ENCODE measurements at places on chromosomes 12 and 14. TPM values are rescaled to one million over a fixed set of nuclear protein-coding genes. Genes with fewer than 3 reads are reported as not detected.

DNA sequence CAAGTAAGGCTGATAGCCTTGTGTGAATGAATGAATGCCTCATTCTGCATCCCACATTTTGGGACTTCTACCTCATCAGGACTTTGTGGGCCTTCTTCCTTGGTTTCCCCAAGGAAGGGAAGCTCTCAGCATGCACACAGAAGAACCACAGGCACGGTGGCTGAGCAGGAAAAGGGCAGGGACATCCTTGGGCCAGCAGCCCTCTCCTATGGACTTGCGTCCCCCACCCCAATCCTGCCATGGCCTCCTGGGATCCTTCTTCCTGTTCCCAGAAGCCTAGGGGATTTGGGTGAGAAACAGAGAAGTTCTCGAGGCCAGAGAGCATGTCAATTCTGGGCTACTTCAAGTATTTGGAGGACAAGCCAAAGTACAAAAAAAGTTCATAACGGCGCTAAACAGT, 69.7 kb downstream of the LGMN start:
- peaks cover 26% of the 10 kb centered on the region for H3K36me3 ChIP-seq
- no peak overlapping the region for H3K4me3 ChIP-seq
- H3K4me1 ChIP-seq: peaks cover 5% of the 10 kb centered on the region
- no peak overlapping the region for H3K27ac ChIP-seq

GRCh38 chr14:52961060-52961639, 10.3 kb upstream of the FERMT2 start:
- no peaks in the 10 kb centered on the region for H3K27me3 ChIP-seq
- no peak for DNase-seq
- H3K4me1 ChIP-seq: peaks cover 11% of the 10 kb centered on the region
- H3K27ac ChIP-seq: no peak overlapping the region

- H3K27ac ChIP-seq: no peak overlapping the region
- H3K4me3 ChIP-seq: no peak overlapping the region
- H3K27me3 ChIP-seq: no peaks in the 10 kb centered on the region
- peaks cover 3% of the 10 kb centered on the region for H3K4me1 ChIP-seq
- no peak for DNase-seq
These were observed 23.9 kb downstream of the IFNG-AS1 start for GRCh38 chr12:68013181-68013580.

GRCh38 chr12:62347922-62348650, 87.9 kb downstream of the USP15 start:
- DNase-seq: no peak
- H3K27me3 ChIP-seq: no peaks in the 10 kb centered on the region
- no peaks in the 10 kb centered on the region for H3K4me1 ChIP-seq

GRCh38 chr14:75499084-75499875, 23.0 kb upstream of the BATF start:
- peaks cover 13% of the 10 kb centered on the region for H3K27me3 ChIP-seq
- H3K4me1 ChIP-seq: no peaks in the 10 kb centered on the region
- peak; percentile 38 for DNase-seq
- no peak overlapping the region for H3K27ac ChIP-seq

DNA sequence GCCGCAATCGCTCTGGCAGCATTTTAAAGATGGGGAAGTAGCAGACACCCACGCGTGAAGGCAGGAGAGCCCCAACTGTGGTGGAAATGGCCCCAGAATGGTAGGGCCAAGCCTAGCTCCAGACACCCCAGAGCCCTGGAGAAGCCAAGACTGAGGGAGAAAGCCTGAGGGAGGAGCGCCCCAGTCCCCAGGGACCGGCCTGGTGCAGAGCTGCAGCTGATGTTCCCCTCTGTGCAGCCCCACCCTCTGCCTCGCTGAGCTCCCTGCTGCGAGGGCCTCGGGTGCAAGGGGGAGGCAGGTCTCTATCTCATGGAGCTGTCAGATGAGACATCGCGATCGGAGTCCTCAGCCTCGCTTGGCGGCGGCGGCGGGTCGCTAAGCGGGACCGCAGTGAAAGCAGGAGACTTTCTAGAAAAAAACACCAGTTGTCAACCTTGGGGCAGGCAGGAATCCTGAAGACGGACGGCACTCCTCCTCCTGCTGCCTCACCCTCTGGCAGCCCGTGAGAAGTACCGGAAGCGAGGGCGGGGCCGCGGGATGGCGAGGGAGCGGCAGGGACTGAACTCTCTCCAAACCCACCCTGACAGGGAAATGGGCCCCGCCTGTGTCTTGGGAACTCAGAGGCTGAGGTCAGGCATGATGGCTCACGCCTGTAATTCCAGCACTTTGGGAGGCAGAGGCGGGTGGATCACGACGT, 6.0 kb downstream of the GAPDH start:
- peak overlapping the region; percentile 62 for H3K4me3 ChIP-seq
- peak; percentile 95 for DNase-seq
- H3K27ac ChIP-seq: peak overlapping the region; percentile 98
- H3K4me1 ChIP-seq: peaks cover 50% of the 10 kb centered on the region
- H3K36me3 ChIP-seq: peaks cover 19% of the 10 kb centered on the region
- H3K27me3 ChIP-seq: no peaks in the 10 kb centered on the region

GRCh38 chr12:71710276-71711125, 24.6 kb downstream of the TMEM19 start:
- H3K4me1 ChIP-seq: peaks cover 9% of the 10 kb centered on the region
- no peak overlapping the region for H3K4me3 ChIP-seq
- H3K27ac ChIP-seq: no peak overlapping the region
- H3K36me3 ChIP-seq: peaks cover 6% of the 10 kb centered on the region
- H3K27me3 ChIP-seq: no peaks in the 10 kb centered on the region

DNA sequence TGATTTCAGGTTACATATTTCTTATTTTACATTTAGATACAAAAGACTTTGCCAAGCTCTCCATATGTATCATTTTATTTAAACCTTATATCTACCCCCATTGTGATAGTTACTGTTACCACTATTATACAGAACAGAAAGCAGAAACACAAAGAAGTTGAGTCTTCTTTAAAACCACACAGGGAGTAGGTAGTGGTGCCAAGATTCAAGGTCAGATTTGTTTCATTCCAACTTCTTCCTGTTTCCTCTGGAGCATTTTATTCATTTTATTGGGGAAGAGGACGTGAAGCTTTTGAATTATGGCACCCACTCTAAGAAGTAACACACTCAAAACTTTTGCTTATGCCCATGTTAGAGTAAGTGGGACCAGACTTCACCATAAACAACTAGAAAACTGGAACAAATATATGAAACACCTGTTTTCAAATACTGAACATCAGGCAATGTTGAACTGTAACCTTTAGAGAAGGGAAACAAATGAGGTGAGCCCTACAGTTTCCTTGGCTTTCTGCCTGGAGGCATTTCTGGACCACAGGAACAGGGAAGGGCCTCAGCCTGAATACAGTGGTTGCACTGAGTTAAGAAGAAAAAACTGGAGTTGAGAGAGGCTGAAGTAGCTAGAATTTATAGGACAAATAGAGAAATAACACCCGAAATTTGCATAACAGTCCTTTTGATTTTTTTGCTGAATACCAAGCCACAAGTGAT, 160.4 kb upstream of the SSTR1 start:
- H3K27ac ChIP-seq: no peak overlapping the region
- H3K4me3 ChIP-seq: no peak overlapping the region
- no peaks in the 10 kb centered on the region for H3K36me3 ChIP-seq
- H3K27me3 ChIP-seq: no peaks in the 10 kb centered on the region
- no peak for DNase-seq
- H3K4me1 ChIP-seq: no peaks in the 10 kb centered on the region

- no peaks in the 10 kb centered on the region for H3K36me3 ChIP-seq
- H3K4me1 ChIP-seq: peaks cover 2% of the 10 kb centered on the region
- no peak overlapping the region for H3K4me3 ChIP-seq
- no peak for DNase-seq
- H3K27ac ChIP-seq: no peak overlapping the region
These were observed 12.8 kb downstream of the ZFHX2 start for GRCh38 chr14:23538785-23539184.

DNA sequence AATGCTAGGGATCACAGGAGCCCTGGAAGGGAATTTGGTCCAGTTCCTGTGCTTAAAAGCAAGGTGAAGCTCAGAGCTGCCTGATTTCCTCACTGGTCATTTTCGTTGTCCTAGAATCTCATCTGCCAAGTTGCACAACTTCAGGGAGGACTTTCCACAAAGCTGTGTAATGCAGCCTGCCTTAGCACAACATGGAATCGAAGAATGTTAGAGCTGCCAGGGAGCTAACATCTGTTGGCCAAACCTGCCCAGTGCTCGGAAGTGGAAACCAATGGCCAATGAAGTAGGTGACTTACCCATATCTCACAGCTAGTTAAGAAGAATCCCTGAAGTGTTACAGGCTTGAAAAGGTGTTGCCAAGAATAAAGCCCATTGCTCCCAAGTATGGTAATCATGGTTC, 79.9 kb upstream of the SSTR1 start:
- no peaks in the 10 kb centered on the region for H3K27me3 ChIP-seq
- H3K4me3 ChIP-seq: no peak overlapping the region
- DNase-seq: no peak
- H3K27ac ChIP-seq: no peak overlapping the region
- no peaks in the 10 kb centered on the region for H3K36me3 ChIP-seq

GRCh38 chr12:2877953-2878732, 1.1 kb downstream of the RHNO1 start:
- DNase-seq: no peak
- peaks cover 18% of the 10 kb centered on the region for H3K4me1 ChIP-seq
- no peaks in the 10 kb centered on the region for H3K36me3 ChIP-seq
- peak overlapping the region; percentile 98 for H3K27ac ChIP-seq

DNA sequence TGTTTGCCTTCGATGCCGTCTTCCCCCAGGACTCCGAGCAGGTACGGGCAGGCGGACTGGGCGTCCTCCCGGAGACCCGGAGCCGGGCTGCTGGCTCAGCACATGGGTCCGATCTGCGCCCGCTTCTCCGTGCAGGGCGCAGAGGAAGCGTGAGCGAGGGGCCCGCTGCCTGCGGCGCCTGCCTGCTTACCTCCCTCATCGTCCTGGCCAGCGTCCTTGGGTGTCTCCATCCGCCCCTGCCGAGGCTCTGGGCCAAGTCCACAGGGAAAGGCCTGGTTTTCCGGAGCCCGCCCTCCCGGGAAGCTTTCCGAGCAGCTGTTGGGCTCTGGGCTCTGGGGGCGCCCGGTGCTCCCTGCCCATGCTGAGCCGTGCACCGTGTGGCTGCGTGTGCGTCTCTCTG, 33.5 kb downstream of the KIF26A start:
- H3K27me3 ChIP-seq: no peaks in the 10 kb centered on the region
- H3K36me3 ChIP-seq: no peaks in the 10 kb centered on the region
- no peak overlapping the region for H3K27ac ChIP-seq
- H3K4me3 ChIP-seq: no peak overlapping the region
- no peak for DNase-seq
- H3K4me1 ChIP-seq: no peaks in the 10 kb centered on the region

DNA sequence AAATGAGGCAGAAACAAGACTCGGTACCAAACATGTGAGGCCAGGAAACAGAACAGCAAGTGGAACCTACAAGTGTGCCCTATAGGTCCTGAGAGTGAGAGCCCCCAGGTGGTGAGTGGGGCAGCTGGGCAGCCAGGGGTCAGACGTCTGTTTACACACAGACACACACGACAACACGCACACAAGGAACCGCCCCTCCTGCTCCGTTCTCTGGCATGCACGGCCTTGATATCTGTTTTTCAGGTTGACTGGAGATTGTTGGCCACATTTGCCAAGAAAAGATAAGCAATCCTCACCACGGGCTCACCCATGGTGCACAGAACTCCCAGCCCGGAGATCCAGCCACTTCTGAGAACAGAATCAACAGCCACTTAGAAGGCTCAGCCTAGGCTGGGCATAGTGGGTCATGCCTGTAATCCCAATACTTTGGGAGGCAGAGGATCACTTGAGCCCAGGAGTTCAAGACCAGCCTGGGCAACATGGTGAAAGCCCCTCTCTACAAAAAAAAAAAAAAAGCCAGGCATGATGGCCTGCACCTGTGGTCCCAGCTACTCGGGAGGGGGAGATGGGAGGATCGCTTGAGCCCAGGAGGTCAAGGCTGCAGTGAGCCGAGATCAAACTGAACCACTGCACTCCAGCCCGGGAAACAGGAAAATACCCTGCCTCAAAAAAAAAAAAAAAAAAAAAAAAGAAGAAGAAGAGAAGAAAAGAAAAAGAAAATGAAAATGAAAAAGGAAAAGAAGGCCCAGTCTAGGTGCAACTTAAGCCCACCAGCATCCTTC, 19.4 kb upstream of the EIF5 start:
- H3K4me3 ChIP-seq: no peak overlapping the region
- no peak overlapping the region for H3K27ac ChIP-seq
- H3K4me1 ChIP-seq: no peaks in the 10 kb centered on the region

DNA sequence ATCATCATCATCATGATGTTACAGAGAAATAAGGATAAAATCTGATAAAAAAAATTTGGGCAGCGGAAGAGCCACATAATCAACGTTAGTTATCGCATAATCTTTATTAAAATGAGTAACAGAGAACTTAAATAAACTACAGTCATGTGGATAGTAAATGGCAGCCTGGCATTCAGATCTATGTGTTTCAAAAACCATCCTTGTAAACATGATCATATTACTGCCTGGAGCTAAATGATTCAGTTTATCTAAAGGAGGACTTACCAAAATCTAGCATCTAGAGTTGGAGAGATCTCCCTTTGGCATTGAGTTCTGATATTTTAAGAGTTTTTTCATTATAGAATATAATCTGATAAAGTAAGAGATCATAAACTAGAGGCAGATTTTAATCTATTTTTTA, 200.1 kb upstream of the MGAT4C start:
- H3K27me3 ChIP-seq: no peaks in the 10 kb centered on the region
- no peaks in the 10 kb centered on the region for H3K4me1 ChIP-seq
- no peaks in the 10 kb centered on the region for H3K36me3 ChIP-seq
- H3K4me3 ChIP-seq: no peak overlapping the region

DNA sequence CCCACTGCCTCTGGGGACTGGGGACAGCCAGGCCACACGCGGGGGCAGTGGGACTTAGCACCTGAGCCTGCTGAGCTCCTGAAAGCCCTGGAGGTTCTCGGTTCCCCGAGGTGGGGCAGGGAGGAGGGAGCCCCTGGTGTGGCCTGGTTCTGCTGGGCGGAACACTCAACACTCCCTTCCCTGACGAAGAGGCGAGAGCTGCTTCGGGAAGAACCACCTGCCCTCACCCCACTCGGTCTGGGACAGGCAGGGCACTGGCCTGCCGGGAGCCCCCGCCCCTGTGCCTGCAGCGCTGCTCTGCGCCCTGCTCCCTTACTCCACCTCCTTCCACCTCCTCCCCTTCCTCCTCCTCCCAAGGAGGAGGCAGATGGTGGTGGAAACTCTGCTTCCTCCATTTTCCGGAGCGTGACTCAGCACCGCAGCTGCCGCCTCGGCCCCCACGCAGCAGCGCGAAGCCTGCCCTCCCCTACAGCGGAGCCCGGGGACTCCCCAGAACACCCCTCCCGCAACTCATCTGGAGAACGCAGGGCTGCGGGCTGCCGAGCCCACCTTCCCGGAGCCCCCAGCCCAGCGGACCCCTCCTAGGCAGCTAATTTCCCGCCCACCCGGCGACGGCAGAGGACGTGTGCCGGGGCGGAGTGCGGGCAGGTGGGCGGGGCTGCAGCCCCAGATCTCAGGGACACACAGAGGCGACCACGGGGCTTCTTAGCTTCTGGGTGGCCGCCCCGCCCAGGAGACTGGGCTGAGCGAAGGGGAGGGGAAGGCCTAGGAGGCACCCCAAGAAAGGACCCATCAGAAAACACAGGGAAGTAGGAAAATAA, 11.7 kb upstream of the INF2 start:
- no peaks in the 10 kb centered on the region for H3K27me3 ChIP-seq
- H3K4me1 ChIP-seq: peaks cover 53% of the 10 kb centered on the region
- peak overlapping the region; percentile 71 for H3K4me3 ChIP-seq
- no peak for DNase-seq
- no peaks in the 10 kb centered on the region for H3K36me3 ChIP-seq

GRCh38 chr14:67396381-67396970, 15.5 kb downstream of the PLEK2 start:
- peaks cover 2% of the 10 kb centered on the region for H3K27me3 ChIP-seq
- no peak overlapping the region for H3K4me3 ChIP-seq
- no peaks in the 10 kb centered on the region for H3K36me3 ChIP-seq
- DNase-seq: peak; percentile 21
- H3K4me1 ChIP-seq: peaks cover 5% of the 10 kb centered on the region

Gene SYNDIG1L
- total RNA-seq: 0.26 TPM

Gene TMEM253
- total RNA-seq: 1.2 TPM

Gene TAS2R31
- total RNA-seq: 4.9 TPM

Gene ZNF705A
- total RNA-seq: not detected

Gene AJUBA
- total RNA-seq: 111 TPM

Gene CFAP251
- total RNA-seq: 2.4 TPM
